ENCODE measurements at places on chromosomes 1 and 21.

DNA sequence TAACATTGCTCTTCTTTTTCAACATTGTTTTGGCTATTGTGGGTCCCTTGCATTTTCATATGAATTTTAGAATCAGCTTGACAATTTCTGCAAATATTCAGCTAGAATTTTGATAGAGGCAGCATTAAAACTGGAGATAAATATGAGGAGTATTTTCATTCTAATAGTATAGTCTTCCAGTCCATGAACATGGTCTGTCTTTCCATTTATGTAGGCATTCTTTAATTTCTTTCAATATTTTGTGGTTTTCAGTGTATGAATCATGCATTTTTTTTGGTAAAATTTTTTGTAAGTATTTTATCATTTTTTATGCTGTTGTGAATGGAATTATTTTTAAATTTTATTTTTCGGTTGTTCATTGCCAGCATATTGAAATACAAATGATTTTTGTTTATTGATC, 97.2 kb downstream of the DNAH14 start:
- DNase-seq = no peak

DNA sequence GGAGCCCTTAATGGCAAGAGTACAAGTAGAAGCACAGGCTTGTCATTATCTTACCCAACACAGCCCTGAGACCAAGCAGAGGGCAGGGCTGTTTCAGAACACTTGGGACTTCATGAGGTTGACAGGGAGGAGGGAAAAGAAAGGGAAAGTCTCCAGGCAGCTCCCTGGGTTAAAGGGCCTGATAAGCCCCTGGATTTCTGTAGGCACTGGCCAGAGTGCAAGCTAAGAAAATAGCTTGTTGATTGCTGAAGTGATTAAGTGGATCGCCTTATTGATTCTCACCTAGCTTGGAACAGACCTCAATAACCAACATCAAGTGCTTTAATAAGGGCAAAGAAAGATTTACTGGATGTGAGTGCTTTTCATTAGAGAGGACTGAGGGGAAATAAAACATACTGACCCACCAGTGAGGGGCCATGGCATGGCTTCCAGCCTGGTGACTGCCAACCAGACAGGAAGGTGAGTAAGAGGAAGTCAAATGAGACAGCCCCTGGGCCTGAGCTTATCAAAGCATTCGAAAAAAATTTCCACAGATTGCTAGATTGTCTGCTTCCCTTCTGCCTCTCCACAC, 121.4 kb upstream of the NFIA start:
- no peak for DNase-seq

- DNase-seq = no peak
Observed at GRCh38 chr1:32501865-32502264, 37.0 kb downstream of the ZBTB8B start.

- DNase-seq = no peak
Observed at GRCh38 chr1:21822349-21822748, 10.3 kb downstream of the LDLRAD2 start.

DNA sequence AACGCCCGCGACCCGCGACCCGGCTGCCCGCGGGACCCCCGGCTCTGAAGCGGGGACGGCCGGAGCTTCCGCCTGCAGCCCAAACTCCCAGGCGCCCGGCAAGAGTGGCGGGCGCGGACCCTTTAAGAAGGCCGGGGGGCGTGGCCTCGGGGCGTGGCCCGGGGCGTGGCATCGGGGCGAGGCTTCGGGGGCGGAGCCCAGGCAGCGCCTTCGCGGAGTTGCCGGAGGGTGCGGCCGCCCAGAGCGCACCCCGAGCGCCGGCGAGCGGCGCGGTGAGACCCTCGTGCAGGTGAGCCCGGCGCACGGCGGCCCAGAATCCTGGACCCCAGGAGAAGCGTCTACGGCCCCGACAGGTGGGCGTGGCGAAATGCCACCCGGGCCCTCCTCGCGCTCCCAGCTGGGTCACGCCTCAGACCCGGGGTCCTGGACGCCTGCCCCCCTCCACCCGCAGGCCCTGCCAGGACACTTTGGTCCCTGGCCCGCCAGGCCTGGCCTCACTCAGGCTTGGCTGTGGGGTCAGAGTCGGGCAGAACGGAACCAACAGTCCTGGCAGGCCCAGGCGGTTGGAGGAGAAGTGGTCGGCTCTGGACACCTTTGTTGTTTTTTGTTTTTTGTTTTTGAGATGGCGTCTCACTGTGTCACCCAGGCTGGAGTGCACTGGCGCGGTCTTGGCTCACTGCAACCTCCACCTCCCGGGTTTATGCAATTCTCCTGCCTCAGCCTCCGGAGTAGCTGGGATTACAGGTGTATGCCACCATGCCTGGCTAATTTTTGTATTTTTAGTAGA, 14.4 kb downstream of the RNF223 start:
- peak; percentile 88 for DNase-seq

All from coronary artery (tissue), 2 donors.